T47D (cell line): ENCODE measurements at places on chromosomes 13 and 19.

GRCh38 chr19:46413262-46414031, at the start of gene CCDC8:
TSS of gene CCDC8 (minus strand) at chr19:46413564. CDS start at chr19:46412810, 754 bp downstream.
- no peak for DNase-seq

DNA sequence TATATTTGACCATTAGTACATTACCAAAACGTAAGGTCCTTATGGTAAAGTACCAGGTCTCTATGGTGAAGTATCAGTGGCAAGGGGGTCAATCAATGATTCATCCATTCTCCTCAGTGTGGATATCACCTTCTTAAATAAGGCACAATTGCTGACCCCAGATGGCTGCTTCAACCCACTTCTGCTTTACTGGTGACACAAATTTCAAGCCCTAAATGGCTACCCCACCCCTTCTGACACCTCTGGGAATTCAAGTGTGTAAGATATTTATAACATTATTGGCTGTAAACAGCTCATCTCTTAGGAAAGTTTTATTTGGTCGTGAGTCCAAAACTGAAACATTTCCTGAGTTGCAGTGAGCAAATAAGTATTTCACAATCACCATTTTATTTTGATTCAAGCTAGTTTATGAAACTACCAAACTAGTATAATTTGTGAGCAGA, 7.9 kb upstream of the WBP4 start:
- no peak for DNase-seq

GRCh38 chr19:47687906-47688305, 25.3 kb upstream of the EHD2 start:
- no peak for DNase-seq

DNA sequence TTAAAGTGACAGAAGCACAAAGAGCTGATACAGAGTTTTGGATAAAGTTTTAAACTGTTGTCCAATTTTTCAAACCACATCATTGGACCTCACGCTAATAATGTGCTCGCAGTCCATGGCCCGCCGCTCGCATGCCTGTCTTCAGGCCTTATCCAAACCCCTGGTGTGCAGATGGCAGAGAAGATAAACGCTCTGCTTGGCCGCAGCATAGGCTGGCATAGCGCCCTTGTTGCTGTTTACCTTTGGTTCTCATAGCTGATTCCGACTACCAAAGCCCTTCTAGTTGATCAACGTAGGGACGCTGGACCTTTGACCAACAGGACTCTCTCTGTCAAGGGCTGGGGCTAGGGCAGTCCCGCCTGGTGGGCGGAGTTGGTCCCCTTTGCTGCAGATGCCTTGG, 23.5 kb upstream of the QTRT1 start:
- no peak for DNase-seq

GRCh38 chr19:56953470-56953869, 112.9 kb upstream of the PEG3 start:
- DNase-seq = no peak

DNA sequence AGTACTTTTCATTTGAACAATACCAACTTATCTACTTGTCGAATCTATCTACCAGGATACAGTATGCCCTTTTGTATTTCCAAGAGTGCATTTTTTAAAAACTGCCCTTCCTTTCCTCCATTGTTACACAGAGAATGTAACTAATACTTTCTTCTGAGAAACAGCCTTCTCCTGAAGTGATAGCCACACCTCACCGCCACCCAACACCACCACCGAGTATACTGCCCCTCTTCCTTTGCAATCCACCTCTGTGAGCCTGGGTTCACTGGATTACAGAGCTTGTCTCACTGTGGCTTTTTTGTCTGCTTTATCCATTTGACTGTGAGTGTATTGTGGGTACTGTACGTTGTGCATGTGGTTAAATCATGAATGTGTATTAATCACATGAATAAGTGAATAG, 305.4 kb downstream of the KLF12 start:
- no peak for DNase-seq

DNA sequence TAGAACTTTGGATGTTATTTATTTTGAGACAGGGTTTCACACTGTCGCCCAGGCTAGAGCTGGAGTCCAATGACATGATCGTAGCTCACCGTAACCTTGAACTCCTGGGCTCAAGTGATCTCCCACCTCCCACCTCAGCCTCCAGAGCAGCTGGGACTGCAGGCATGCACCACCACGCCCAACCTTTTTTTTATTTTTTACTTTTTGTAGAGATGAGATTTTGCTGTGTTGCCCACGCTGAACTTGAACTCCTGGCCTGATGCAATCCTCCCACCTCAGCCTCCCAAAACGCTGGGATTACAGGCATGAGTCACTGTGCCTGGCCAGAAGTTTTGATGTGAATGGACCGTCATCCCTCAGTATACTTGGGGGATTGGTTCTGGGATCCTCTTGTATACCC, 13.7 kb downstream of the ANKRD27 start:
- DNase-seq = no peak

- DNase-seq = no peak
These were observed 20.0 kb downstream of the RAB20 start for GRCh38 chr13:110541526-110541920.

DNA sequence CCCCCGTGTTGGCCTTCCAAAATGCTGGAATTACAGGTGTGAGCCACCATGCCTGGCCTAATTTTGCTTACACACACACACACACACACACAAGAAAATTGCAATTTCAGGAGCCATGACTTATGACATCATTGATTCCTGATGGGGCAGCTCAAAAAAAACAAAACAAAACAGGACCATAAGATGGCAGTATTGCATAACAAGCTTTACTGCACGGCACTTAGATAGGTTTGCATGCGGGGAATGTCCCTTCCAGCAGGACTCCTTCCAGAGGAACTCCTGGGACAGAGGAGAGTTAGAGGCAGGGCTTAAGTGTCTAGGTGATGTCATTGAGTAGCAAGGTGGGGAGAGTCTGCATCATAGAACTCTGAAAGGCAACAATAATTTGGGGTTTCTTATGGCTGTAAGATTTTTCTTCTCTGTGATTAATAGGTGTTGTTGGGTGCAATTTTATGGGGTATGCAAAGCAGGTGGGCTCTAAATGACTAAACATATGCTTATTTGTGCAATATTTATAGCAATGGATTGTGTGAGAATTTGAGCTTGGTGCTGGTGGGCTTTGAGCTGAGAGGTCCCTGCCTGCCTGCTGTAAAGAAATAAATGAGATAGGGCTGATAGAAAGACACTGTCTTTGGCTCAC, 9.0 kb upstream of the ACSBG2 start:
- no peak for DNase-seq

GRCh38 chr13:91184244-91184926, 163.1 kb upstream of the MIR17HG start:
- no peak for DNase-seq

- peak; percentile 57 for DNase-seq
These were observed 9.8 kb upstream of the GNA15 start for GRCh38 chr19:3125900-3126524.

GRCh38 chr19:5624018-5624663, 1.3 kb downstream of the SAFB start:
- no peak for DNase-seq

DNA sequence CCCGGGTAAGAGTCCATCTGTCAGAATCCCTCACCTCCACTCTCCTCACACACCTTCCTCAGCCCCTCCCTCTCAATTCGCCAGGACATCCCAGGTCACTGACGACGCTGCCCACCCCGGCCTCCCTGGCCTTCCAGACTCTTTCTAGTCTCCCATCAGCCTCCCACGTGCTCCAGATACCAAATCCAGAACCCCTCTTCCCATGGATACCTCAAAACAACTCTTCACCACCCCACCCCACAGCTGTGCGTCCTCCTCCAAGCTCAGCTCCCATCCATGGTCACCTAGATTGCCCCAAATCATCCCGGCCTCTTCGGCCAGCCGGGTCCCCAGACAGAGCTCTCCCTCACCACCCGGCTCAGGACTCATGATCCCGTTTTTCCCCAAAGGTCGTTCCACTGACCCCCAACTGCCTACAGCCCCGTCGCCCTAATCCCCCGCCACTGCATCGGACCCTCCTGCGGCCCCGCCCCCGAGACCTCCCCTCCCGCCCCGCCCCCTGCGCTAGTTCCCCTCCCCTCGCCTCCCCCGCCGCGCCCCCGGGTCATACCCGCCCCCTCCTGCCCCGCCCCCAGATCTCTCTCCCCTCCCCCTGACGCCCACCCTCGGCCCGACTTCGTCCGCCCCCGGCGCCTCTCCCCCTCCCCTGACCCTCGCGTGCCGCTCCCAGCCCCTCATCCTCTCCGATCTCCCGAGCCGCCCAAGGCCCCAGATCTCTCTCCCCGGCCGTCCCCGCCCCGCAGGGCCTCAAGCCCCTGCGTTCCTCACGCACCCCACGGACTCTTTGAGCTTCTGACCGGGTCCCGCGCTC, 546 bp downstream of the UBXN6 start:
- no peak for DNase-seq

- no peak for DNase-seq
These were observed 762 bp downstream of the ZNF45 start for GRCh38 chr19:43934055-43934984.

- no peak for DNase-seq
These were observed 351.9 kb downstream of the EFNB2 start for GRCh38 chr13:106183410-106184065.

GRCh38 chr13:57813651-57814050, 182.1 kb downstream of the PCDH17 start:
- DNase-seq = no peak

DNA sequence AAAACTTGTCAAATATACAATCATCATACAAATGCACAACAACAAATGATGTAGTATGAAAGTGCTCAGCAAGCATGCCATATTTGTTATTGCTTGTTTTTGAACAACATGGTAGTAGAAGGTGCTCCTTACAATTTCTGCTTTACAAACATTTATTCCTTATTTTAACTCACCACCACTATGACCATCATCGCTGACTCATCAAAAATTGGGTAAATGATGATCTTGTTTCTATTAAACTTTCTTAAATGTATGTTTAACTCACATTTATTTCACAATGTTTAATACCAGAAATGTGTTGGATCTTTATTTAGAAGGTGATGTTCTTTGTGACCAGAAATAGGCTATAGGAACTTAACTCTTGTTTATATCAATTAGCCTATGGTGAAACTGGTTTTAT, 45.5 kb downstream of the KCNRG start:
- no peak for DNase-seq

- DNase-seq = no peak
These were observed 75.0 kb upstream of the VSTM2B start for GRCh38 chr19:29450812-29451211.

GRCh38 chr19:43765109-43765876, 10.5 kb upstream of the SMG9 start:
- no peak for DNase-seq

DNA sequence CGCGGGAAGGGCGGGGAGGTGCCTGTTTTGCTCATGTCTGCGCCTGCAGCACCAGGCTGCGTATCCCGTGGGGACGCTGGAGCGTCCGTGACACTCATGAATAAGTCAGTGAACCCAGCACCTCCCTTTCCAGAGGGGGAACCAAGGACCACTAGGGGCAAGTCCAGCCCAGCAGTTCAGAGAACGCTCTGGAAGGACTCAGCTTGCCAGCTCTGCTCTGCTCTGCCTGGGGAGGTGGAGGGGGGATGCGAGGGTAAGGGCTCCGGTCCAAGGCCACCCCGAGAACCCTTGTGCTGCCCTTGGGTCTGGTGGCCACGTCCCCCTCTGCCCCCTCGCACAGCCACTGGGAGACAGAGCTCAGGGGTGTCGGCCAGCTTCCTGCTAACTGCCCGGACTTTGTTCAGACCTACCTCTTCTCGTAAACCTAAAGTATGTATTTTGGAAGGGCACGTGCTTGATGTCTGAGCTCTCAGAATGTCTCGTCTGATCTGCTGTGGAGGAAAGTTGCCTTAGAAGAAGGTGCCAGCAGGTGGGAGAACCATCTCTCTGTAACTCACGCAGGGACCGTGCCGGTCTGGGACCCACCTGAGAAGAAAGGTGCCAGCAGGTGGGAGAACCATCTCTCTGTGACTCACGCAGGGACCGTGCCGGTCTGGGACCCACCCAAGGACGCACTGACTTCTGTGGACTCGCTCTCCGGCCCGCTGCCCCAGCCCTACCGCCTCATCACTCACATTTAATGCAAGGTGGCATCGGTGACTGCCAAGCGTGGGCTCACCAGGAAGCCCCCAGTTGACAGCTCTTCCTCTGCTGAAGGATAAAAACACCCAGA, 34.1 kb downstream of the TMEM255B start:
- DNase-seq = no peak

DNA sequence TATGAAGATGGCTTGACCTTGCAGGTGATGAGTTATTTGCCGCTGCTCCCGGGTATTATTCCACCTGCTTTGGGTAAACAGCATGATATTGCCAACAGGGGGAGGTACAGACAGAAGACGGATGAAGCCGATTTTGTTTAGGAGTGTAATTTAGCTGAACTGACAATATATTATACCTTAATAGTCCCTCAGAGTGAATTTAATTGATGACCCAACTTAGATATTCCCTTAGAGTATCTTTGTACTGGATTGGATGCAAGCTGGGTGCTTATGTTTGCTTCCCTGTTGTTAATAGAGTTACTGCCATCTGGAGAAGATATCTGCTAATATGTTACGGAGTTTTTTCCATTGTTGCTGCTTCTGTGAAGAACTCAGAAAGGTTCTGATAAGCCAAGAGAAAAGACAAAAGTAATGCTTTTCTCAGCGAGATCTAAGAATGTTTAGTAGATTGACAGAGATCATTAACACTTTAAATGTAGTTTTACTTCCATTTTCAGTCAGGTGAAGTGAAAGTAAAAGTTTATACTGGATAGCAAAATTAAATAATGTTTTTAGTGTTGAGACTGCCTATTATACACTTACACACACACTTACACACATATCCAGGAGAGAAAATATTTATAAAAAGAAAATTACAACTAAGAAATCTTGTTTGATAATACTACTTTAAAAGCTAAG, 2220.8 kb upstream of the PCDH20 start:
- DNase-seq = no peak

DNA sequence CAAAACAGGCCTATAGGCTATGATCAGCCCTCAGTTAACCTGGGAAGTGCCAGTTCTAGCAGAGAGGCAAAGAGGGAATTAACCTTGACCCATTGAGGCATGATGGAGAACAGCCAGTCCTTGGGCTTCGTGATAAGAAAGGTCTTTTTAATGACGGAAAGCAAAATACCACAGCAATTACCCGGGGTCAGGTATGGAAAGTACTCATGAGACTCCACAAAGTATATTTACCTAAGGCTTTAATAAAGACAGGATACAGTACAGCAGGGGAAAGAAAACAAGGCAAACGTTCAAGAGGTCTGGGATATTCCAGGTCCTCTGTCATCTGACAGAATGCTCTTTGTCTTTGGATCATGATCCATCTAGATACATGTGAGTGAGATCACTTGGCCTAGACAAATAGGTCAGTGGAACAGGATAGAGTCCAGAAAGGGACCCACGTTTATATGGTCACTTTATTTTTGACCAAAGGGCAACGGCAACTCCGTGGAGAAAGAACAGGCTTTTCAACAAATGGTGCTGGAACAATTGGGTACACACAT, 52.2 kb downstream of the WDFY2 start:
- DNase-seq = no peak

DNA sequence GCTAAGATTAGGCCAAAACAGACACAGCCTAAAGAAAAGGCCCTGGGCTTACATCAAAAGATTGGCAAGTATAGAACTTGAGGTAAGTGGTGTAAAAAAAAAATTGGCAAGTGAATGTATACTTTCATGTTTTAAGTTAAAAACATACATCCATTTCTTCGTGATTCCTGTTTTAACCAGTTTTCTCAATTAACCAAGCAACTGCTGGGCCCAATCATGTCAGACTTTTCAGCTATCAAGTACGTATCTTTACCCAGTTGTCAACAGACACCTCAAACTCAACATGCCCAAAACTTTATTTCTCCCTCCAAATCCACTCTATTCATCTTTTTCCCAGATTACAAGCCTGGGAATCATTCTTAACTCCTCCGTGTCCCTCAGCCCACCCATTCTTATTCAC, 1.0 kb downstream of the PCID2 start:
- no peak for DNase-seq
